Lower lobe of right lung (tissue), 2 donors: ENCODE measurements at places on chromosomes 1 and 21. TPM values are rescaled to one million over a fixed set of nuclear protein-coding genes. Genes with fewer than 3 reads are reported as not detected.

DNA sequence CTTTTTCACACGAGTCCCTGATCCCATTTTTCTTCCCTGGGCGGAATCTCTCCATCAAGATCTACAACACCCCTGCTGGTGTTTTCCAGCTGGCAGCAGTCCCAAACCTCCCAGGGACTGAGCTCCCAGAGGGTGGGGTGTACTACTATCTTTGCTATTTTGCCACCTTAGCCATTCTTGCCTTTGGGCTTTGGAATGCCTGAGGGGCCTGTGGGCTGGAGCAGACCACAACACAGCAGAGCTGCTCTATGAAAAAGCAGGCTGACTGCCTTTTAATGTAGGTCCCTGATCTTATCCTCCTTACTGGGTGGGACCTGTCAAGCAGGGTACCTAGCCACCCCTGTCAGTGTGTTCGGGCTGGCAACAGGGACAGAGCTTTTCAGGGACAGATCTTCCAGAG is 91.9 kb downstream of the KCNT2 start:
- DNase-seq, result no peak

GRCh38 chr1:55844322-55844721 is 629.2 kb upstream of the USP24 start:
- DNase-seq, result no peak

- no peak for DNase-seq
Observed at GRCh38 chr1:246875041-246876026, 56.4 kb downstream of the AHCTF1 start.

DNA sequence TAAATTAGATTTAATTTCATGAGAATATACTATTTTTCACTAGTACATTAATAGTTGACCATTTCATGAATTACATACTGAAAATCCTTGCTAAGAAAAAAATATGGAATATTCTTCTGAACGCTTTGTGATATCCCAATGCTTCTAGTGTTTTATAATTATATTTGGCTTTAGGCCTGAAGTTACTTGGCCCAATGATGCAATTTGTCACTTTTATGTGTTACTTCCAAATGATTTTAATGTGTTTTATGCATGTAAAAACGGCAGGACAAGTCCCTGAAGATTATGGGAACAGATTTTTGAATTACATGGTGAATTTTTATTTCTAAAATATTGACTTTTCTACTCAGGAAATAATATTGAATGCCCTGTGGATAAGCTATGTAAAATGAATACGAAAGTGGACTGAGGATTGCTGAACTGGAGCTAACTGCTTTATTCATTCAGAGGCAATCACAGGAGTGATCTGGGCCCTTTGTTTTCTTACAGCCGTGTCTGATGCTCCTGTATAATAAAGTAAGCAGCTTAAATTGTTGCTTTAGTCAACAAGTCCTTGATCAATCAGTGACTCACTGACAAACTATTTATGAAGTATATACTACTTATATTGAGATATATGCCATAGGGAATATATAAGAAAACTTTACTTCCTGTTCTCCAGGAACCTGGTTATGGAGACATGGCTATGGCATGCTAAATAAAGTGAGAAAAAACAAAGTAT is 543.0 kb upstream of the RGS18 start:
- DNase-seq, result no peak

- DNase-seq, result no peak
Observed at GRCh38 chr1:43878440-43878839, 55.2 kb upstream of the ARTN start.

- DNase-seq, result no peak
Observed at GRCh38 chr1:48683839-48684238, 92.9 kb downstream of the BEND5 start.

DNA sequence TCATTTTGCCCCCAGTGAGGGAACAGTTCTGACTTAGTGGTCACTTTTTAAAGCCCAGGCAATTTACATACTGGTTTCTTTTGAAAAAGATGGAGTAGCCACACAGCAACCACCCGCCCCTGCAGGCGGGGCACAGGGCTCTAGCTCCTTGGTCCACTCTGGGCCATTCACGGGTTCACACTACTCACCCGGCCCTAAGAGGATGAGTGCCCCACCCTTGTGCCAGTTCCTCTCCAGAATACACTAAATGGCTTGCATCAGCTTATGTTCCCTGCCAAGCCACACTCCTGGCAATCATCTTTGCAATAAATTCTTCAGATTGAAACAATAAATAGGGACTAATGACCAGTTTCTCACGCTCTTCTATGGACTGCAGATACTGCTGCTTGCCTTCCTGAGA is 15.7 kb upstream of the ATP13A2 start:
- DNase-seq, result peak; percentile 82

DNA sequence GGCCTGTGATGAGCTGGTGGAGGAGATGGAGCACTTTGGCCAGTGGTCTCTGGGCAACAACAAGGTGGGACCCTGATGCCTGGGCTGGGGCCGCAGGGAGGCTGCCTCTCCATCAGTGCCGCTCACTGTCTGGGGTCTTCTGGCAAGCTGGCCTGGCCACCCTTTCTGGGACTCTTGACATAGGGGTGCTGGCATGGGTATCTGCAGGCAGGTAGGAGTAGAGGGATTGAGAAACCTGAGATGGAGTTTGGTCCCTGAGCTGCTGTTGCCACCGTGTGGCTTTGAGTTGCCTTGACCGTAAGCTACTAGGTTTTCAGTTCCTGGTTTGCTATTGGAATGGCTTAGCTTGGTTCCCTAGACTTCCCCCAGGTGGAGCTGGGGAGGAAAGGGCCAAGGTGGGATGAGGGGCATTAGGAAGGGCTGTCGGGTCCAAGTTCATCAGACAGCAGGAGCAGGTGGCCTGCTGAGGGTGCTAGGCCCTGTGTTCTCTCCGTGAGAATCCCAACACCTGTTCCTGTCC is 13.2 kb upstream of the MFN2 start:
- DNase-seq, result no peak

- no peak for DNase-seq
Observed at GRCh38 chr1:51842261-51842660, 36.3 kb downstream of the NRDC start.

The KRTAP10-6 gene
- total RNA-seq, result not detected

The S100A4 gene
- total RNA-seq, result 600 TPM

The KLF17 gene
- total RNA-seq, result 0.47 TPM

The SLC25A33 gene
- 3.9 TPM for total RNA-seq

The TXNIP gene
- total RNA-seq, result 1,554 TPM

The ELAPOR1 gene
- 24.4 TPM for total RNA-seq

The LCE1D gene
- not detected for total RNA-seq

The FCER1G gene
- 283 TPM for total RNA-seq

The RPF1 gene
- total RNA-seq, result 31.1 TPM

The PRELP gene
- total RNA-seq, result 47.5 TPM

The ZC3H12A gene
- total RNA-seq, result 12.8 TPM

The KIAA0040 gene
- total RNA-seq, result 46.9 TPM

The FOXD2 gene
- 0.44 TPM for total RNA-seq

The RNU1-4 gene
- 6,803 TPM for total RNA-seq

The LAD1 gene
- 35.3 TPM for total RNA-seq
